ENCODE measurements at places on chromosomes 4 and X.

- DNase-seq, result no peak
These were observed 281.1 kb downstream of the NKX6-1 start for GRCh38 chr4:84218031-84218430.

- DNase-seq, result no peak
These were observed 606.5 kb downstream of the MAGEB5 start for GRCh38 chrX:26822448-26822847.

- no peak for DNase-seq
These were observed 229.2 kb downstream of the PTTG2 start for GRCh38 chr4:38189445-38189844.

GRCh38 chrX:49237060-49237459, 1.8 kb downstream of the CCDC22 start:
- no peak for DNase-seq

GRCh38 chr4:101292901-101293300, 54.4 kb downstream of the PPP3CA start:
- DNase-seq, result no peak
